ENCODE measurements at places on chromosomes 5 and 9.

DNA sequence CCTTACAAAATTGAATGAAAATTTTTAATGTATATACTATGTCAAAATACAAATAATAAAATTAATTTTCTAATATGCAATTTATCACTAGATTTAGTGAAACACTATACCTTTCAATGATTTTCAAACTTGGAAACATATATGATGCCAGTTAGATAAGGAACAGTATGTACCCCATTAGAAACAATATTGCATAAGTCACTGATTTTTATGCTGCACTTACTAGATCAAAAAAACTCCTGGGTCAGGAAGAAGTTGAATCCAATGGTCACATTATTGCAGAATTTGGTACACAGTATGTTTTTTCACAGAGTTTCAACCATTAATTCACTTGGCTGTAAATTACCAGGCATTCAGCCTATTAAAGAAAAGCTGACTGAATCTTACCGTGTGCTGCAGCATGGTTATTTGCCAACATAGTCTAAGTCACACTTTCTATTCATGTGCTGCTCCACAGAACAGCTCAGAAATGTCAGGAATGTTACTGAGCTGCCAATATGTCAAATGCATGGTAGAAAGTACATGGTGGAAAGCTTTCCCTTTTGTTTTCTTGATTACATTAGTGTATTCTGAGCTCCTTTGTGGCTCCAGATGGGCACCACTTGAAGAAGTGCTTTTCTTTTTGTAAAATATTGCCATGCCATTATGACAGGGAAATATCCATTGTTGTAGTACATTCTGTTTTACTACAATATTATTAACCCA is 9.9 kb upstream of the PRR16 start:
- no peak for DNase-seq

DNA sequence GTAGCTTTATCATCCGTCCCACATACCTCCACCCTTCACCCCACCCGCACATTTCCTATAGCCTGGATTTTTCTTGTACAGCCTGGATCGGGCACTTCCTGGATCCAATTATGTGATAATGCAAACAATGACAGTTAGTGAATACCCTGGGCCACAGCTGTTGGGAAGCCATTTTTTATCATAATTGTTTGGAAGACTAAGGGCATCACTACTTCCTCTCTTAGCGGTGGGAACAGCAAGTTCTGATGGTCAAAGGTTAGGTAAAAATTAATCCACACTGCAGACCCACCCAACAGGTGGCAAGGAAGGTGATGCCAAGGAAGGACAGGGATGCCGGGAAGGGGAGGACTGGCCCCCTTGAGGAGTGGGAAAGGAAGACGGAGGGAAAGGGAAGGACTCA is 183.7 kb downstream of the SAXO1 start:
- DNase-seq: no peak

GRCh38 chr5:9467199-9468059 is 78.4 kb downstream of the SEMA5A start:
- no peak for DNase-seq

DNA sequence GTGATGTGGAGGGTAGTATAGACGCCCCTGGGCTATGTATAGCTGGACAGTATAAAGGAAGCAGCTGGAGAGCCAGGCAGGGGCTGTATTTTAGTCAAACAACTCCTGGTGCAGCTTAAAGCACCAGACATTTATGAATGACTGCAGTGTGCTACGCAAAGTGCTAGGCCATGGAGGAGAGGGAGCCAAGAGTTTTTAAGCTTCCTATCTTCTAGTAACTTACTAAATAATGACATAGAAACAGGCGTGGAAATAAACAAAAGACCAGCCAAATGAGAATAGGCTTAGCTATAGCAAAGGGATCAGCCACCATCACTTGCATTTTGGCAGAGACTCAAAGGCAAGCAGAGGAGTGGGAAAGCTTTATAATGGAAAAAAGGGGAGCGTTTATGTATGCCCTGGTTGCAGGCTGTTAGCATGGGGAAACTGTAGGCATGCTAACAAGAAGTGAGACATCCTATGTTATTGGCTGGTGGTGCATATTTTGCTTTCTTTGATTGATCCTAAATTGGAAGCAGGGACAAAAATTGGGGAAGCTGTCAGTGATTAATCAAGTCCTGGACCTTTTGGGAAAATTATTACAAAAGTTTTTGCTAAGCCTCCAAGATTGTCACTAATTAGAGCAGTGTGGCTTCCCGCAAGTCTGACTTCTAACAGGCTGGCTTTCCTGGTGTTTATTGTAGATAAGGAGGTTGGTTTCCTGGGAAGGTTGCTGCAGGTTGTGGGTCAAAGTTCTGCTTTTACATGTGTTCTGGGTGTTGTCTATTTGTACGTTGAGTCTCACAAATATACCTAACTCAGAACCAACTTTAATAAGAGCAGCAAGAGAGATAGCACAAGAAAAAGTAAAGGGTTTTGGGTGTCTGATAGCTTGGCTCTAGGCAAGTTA is 46.6 kb downstream of the RAB3C start:
- no peak for DNase-seq

DNA sequence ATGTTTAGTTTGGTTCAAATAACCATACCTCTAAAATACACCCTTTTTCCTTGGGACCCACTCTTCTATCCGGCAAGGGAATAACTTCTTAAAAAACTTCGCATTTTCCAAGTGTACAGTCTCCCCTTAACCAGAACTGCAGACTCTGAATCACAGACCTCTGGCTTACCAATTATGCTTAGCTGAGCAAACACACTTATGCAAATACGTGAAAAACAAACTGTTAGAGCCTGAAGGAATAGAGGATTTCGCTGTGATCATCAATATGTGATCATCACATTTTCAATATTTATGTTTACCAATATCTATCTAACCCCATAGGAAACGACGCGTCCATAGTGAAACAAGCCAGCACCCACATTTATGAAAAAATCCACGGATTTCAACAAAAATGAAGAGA is 1.3 kb downstream of the LPAR1 start:
- DNase-seq: no peak

- DNase-seq: no peak
These were observed 95.2 kb downstream of the PLCXD3 start for GRCh38 chr5:41415242-41415641.

DNA sequence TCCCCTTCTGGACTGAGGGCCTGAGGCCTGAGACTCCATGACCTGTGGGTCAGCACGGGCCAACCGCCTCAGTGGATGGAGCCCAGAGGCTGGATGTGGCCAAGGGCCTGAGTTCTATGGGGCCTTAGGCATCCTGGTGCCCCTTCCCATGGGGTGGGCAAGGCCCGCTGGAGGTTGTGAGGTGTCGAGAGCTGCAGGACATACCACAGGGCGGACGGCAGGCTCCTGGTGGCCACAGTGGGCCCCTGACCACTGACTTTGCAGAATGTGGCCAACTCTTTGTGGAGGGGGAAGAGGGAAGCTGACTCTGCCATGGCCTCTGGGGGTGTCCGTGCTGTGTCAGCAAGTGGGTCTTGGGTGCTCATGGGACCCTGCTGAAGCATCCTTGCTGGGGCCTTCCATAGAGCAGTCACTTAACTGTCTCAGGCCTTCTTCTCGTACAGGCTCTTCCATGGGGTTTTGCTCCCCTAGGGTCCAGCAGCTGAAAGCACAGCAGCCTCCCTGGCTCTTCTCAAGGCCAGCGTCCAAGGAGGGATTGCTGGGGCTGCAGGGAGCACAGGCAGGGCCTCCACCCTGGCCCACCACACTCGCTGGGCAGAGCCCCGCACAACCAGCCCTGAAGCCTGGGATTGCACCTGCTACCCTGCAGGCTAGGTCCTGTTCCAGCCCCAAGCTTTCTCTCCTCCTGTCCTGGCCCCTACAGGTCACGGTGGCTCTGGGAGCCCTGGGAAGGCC is 21.6 kb upstream of the SLC9A3 start:
- no peak for DNase-seq

- DNase-seq: no peak
These were observed 47.0 kb downstream of the PLEKHG4B start for GRCh38 chr5:138936-139335.

DNA sequence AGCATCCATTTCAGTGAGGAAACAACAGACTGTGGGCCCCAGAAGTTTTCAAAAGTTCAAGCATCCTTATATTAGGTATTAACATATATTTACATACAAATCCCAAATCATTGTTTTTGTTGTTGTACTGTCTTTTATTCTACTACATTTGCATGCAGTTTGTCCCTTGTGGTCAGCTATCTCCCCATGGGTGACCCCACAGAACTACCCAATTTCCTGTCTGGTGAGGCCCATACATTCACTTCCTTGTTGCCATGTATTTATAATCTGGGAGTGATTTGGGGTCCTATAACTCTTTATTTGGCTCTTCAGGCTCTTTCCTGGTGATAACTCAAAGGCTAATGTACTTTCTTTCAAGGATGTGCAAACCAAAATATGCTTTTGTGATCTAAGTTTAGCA is 3.3 kb upstream of the CD180 start:
- DNase-seq: no peak

GRCh38 chr9:114054191-114054690 is 23.9 kb downstream of the AMBP start:
- DNase-seq: no peak

DNA sequence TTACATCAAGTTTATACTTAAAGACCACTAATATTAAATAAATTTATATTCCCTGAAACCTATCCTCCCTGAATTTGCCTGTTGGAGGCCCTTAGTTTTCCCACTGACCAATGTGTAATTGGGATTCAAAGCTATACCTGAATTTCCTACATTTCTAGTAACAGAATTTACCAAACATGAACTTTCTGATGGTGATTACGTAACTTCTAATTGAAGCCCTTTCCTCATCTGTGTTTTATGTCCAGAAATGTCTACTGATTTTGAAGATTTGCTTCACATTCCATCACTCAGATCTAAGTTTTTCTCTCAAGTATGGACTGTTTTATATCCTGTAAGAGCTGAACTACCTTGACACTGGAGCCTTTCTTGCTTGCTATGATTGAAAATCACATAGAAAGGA is 12.8 kb downstream of the ZFP62 start:
- DNase-seq: no peak

DNA sequence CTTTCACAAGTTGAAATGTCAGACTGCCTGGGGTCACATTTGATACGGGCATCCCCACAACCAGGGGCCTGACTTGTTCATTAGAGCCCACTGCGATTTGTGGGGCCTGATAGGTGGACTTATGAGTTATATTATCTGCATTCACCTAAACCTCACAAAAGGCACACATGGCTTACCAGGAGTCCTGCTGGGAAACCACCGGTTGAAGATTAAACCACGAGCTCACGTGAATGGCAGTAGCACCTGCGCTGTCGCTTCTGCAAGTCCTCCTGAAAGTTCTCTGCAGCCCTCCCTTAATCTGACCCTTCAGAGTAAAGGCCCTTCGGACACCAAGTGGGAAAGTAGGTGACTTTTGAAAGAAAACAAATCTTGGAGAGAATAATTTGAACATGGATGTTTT is 68.9 kb downstream of the PPIC start:
- no peak for DNase-seq

GRCh38 chr9:121360601-121361374 is 9.3 kb downstream of the STOM start:
- DNase-seq: no peak

DNA sequence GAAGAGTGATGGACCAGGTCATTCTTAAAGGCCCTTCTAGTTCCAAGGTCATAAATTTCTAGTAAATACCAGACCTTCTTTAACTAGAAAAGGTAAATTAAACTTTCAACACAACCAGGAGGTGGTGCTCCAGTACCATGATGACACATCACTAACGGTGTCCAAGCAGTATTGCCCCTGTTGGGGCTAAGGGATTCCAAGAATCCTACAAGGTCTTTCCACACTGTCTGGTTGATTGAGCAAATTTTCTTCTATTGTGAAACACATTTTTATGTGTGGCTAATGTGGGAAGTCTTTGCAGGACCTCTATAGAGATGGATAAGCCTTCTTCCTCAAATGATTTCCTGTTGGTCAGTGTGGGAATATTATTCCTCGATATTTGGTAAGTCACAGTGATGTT is 459.6 kb upstream of the PAPPA start:
- DNase-seq: no peak

DNA sequence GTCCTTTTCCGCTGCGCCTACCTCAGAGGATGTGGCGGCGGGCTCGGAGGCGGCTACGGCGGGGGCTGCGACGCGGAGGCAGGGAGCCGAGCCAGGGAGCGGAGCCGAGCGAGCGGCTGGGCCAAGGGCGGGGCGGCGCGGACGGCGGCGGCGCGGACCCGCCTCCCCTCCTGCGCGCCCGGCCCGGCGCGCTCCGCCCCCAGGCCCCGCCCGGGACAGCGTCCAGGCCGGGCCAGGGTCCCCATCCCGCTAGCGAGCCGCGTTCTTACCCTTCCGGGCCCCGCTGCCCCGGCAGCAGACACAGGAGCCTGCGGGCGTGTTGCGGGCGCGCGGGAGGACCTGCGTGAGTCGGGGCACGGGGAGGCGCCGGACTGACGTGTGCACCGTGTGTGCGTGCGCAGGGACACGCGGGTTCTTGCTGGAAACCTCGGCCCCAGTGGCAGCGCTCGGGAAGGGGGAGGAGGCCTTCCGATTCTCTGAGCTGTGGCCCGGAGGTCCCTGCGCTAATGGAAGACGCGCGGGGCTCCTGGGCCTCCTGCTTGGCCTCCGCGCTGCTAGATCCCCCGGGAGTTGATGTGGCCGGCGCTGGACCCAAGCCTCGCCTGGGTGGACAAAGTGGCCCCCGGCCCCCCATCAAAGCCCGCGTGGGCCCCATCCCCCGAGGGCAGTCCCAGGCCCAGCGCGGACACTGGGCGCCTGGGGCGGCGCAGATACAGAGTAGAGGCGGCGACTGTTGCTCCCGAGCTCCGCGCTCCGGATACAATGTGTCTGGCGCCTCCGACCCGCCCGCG is at the start of gene VDAC1:
Gene VDAC1 (minus strand): TSS at position 350 of the 791 bp plus-strand sequence. CDS start 11,963 bp downstream, outside the sequence.
- peak; percentile 69 for DNase-seq

Data from activated T-cell treated with anti-CD3 and anti-CD28 coated beads for 4 hours (primary cell).